Astrocyte (in vitro differentiated cells and primary cell): ENCODE measurements at places on chromosomes 4 and X. TPM values are rescaled to one million over a fixed set of nuclear protein-coding genes. Genes with fewer than 3 reads are reported as not detected.
A peak's percentile ranks its signal among the peaks of the same experiment; 100 is the strongest.

GRCh38 chrX:71182871-71183270 lies 38.2 kb downstream of the NLGN3 start:
- no peak for DNase-seq

The RAP1GDS1 gene
- total RNA-seq: 62.0 and 64.5 TPM in 2 replicates

GRCh38 chr4:40875507-40876150 lies 125.9 kb downstream of the NSUN7 start:
- DNase-seq: no peak

The MAP7D2 gene
- total RNA-seq: 1.2 and 1.3 TPM in 2 replicates

GRCh38 chr4:21733894-21734630 lies 214.5 kb downstream of the KCNIP4 start:
- no peak for DNase-seq

DNA sequence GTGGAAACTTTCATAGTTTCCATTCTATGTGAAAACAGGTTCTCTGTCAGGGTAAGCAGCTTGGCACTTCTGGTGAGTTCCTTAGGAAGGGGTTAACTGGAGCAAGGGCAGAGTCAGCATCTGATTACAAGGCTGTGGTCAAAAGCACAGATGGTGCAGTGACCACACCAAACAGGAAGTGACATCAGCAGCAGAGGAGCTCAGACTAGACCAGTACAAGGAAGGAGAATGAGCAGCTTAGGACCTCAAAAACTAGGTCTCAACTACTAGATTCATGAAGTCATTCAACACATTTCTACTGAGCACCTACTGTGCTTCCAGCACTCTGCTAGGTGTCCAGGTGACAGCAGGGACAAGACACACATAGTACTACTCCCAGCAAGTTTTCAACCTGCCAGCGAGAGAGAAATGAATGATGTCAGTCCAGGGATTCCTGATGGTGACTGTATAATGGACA lies 130.2 kb downstream of the AMELX start:
- peak; percentile 80 for DNase-seq

The BMPR1B gene
- total RNA-seq: 12.1 and 14.1 TPM in 2 replicates

DNA sequence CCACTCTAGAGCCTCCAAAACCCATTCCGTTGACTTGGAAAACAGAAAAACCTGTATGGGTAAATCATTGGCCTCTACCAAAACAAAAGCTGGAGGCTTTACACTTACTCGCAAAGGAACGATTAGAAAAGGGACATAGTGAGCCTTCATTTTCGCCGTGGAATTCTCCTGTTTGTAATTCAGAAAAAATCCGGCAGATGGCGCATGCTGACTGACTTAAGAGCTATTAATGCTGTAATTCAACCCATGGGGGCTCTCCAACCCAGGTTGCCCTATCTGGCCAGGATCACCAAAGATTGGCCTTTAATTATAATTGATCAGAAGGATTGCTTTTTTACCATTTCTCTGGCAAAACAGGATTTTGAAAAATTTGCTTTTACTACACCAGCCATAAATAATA lies 60.8 kb downstream of the ZNF732 start:
- DNase-seq: no peak
